ENCODE measurements at places on chromosomes 16 and 17. TPM values are rescaled to one million over a fixed set of nuclear protein-coding genes. Genes with fewer than 3 reads are reported as not detected.
A peak's percentile ranks its signal among the peaks of the same experiment; 100 is the strongest.

The TAOK2 gene
- 25.2 TPM for total RNA-seq

The MAP2K6 gene
- total RNA-seq = 5.9 TPM

The CLEC19A gene
- total RNA-seq = not detected

The EVI2A gene
- total RNA-seq = 0.63 TPM

The PIK3R6 gene
- not detected for total RNA-seq

The NHLRC4 gene
- total RNA-seq = 0.17 TPM

- no peak for DNase-seq
These were observed 13.9 kb upstream of the WNT3 start for GRCh38 chr17:46832331-46832821.

- DNase-seq = no peak
These were observed 528 bp downstream of the HAGHL start for GRCh38 chr16:727291-727977.

DNA sequence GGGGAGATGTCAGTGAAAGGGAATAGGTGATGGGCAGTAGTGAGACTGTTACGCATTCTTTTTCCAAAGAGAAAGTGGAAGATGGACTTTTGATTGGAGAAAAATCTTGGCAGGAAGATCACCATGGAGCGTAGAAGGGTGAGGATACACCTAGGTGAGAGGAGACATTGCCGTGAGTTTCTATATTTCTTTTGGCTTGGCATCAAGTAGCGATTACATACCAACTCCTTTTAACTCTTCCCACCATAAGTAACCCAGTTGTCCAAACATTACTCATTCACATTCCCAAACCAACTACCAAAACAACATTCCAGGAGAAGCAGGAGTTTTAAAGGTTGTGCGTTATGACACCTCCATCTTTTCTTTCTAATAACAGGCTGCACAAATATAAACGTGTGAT is 10.7 kb upstream of the KRT28 start:
- DNase-seq = peak; percentile 82

- no peak for DNase-seq
These were observed 745.2 kb downstream of the WWOX start for GRCh38 chr16:78844682-78845081.

- DNase-seq = no peak
These were observed 61.2 kb downstream of the USP32 start for GRCh38 chr17:60330731-60331130.

GRCh38 chr17:382644-383533 is 30.3 kb upstream of the RPH3AL start:
- no peak for DNase-seq

DNA sequence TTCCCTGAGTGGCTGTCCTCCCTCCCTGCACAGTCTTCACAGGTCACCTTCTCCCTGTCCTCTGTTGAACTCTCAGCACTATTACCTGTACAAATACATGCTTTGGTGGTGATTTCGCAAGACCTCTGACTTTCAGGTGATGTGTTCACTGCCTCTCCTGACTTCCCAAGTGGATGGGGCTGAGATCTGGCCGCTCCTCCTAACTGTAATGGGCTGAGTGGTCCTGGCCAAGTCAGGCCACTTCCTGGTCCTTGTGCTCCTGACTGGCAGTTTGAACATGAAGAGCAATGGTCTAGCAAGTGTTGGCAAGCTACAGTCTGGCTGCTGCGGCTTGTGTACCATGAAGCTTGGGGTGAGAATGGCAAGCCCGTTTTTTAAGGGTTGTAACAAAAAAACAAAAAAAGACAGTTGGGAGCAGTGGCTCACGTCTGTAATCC is 11.7 kb upstream of the TMED6 start:
- no peak for DNase-seq

DNA sequence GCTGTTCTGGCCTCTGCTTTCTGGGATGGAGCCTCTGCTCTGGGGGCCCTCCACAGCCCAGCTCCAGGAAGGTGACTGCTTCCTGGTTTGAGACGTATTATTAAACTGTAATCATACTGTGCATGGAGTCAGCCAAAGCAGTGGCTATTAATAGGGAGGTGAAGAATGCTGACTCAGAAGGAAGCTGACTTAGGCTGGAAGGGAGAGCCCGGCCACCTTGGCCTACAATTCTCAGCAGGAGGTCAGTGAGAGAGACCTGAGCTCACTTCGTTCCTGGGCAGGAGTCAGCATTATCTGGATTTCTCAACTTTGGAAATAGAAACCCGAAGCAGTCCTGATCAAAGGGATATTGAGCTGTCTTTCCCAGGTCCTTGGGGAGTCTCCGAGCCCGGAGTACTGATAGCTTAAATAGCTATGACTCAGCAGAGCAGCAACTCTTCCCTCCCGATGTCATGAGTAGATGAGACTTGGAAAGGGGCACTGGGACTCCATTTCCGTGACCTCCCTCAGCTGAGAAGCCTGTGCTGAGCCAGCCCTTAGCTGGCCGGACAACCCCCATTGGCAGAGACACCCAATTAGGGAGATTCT is 91.8 kb downstream of the YPEL2 start:
- peak; percentile 60 for DNase-seq

- peak; percentile 13 for DNase-seq
These were observed 878 bp upstream of the DNAJA2 start for GRCh38 chr16:46974352-46974751.

DNA sequence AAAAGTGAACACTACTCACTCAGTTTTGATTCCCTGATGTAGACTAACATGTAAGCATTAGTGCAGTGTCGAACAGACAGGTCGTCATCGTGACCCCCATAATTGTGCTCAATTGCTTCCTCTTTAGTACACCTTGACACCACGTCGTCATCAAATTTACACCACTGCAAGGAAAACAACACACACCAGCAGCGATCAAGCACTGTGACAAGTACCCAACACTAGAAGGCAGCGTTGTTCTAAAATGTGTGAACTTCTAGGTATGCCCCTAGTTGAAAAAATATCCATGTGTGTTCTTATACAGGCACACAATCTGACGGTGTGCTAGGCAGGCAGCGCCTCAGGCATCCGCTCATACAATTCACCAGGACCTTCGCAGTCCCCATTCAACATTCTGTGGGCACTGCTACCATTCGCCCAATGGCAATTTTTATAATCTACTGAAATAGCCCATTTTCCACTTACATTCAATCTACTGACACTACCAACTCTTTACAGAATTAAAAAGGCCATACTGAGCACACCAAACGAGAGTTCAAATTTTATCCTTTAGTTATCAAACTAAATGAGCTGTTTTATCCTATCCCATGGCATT is 23.1 kb downstream of the LITAFD start:
- no peak for DNase-seq
